ENCODE measurements at places on chromosomes 11 and 22.

- no peak for DNase-seq
Observed at GRCh38 chr22:25714739-25715138, 27.2 kb upstream of the MYO18B start.

DNA sequence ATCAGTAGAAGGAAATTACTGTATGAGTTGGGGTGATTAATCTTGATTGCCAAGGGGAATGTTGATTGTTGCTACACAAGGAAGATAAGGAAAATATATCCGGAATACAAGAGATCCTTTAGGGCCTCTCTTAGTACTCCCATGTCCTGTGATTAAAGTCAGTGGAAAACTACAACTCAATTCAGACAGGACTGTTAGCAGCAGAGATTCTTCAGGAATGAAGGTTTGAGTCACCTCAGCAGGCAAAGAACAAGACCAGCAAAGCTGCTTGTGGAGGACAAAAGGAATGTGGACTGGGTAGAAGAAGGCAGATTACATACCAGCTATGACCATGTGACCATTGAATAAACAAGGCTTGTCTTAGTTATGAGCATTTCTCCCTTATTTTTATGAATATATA, 478.2 kb downstream of the BUD13 start:
- DNase-seq, result no peak

- DNase-seq, result no peak
Observed at GRCh38 chr22:26718905-26719304, 61.5 kb downstream of the MIAT start.

DNA sequence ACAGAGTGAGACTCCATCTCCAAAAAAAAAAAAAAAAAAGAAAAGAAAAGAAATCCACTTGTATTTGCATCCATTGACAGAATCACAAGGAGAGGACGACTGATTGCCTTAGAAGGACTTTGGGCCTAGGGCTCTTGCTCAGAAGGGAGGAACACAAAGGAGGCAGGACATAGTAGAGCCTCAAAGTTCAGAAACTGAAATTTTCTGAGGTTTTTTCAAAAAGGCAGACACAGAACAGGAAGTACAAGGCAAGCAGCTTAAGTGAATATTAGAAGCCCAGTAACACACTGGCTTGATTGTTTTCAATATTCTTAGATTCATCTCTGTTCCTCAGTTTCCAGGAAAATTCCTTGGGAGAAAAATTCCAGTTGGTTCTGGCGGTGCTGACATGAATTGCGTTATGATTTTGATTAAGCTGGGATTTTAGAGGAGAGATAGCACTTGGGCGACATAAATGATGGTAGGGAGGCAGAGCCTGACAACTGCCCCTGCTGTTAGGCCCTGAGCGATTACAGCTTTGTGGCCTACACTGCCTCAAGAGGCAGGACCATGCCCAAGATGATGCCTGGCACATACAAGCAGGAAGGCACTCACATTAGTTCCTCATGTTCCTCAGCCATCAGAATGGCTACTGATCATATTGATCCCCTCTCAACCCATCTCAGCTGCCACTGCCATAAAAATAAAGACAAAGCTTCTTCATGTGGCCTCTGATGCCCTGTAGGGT, 15.3 kb downstream of the CLPB start:
- DNase-seq, result no peak

DNA sequence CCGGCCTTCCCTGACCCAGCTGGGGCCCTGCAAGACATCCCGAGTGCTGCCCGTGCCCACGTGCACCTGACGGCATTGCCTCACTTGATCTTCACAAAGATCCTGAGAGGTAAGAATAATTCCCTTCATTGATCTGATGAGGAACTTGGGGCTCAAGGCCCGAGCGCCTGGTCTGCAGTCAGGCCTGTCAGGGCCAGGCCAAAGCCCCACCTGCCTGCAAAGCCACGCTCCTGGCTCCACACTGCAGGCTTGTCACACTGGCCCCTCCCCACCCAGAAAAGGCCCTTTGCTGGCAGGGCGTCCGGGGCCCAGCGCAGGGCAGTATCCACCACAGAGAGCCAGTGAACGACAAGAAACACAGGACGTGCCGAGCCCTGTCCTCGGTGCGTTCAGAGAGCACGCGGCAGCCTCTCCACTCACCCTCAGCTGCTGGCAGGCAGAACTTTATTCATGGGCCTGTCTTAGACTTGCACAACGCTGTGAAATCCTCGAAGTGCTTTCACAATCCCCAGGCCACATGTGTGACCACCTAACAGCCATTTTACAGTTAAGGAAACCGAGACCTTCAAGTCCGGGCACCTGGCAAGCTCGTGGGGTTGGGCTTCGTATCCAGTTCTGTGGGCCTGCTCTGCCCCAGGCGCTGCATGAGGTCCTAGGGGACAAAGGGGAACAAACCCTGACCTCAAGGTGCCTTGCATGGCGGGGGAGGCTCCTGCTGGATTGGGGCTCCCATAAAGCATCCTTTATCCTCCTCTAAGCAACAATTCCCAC, 14.8 kb downstream of the KIAA0930 start:
- DNase-seq, result no peak

DNA sequence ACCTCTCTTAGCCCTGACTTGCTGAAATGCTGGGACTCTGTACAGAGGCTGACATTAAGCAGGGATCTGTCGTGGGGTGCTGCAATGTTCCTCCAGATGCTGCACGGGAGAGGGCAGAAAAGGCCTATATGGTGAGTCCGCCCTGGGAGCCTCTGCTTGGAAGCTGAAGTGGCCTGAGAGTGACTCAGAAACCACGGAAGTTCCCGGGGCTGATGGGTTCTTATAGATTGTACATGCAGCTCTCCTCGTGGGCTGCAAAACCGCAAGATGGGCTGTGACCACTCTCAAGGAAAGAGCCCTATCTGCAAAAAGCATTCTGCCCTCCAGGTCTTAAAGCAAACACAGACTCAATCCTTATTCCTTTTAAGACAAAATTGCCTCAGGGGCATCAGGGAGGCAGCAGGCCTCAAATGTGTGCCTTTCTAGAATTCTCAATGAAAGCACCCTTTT, 5.8 kb upstream of the SLC43A3 start:
- no peak for DNase-seq

- no peak for DNase-seq
Observed at GRCh38 chr22:49783036-49783746, 44.5 kb downstream of the BRD1 start.

GRCh38 chr11:69705351-69705811, 1.6 kb upstream of the FGF19 start:
- no peak for DNase-seq

DNA sequence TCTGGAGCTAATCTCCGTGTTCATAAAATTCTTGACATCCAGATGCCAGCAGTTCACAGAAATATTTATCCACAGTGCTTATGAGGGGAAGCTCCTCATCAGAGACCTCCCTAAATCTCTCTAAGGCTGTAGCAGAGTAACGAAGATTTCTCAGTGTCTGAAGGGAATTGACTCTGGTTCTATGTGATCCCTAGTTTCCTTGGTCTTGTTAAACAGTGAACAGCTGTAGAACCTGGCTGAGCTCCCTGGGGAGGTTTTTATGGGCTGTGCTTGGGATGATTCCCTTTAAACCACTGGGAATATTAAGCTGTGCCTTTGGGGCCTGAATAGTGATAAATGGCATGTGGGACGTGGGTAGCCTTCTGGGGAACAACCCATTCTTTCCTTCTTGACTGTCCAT, 43.7 kb upstream of the ARHGAP20 start:
- no peak for DNase-seq
